HFFc6 (cell line): ENCODE measurements at places on chromosomes 3 and 15. TPM values are rescaled to one million over a fixed set of nuclear protein-coding genes. Genes with fewer than 3 reads are reported as not detected.

- no peak for DNase-seq
Measured at GRCh38 chr3:168342946-168343850, 247.5 kb upstream of the GOLIM4 start.

DNA sequence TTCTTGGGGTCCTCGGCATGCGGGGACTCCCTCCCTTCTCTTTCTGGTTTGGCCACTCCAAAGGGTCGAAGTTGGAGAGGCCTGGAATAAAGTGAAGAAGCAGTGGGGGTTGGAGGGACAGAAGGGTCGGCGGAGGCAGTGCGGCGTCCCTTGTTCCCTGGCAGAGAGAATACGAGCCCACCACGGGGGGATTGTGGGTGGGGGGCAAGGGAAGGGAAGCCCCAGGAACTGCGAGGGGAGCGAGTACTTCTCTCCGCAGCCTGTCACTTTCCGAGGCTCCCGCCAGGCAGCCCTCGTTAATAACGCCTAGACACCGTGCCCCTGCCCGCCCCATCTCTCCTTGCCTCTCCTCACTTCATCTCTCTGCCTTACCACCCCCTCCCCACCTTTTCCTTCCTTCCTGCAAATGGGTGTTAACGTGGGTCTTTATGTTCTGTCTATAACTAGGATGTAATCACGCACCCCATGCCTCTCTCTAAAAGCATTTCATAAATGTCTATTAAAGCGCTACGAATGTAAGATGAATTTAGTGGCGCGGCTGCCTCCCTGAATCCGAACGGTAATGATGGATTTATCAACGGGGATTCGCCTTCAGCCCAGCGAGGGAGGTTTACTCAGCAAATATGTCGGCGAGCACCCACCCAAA is 13.7 kb downstream of the NR2F2 start:
- no peak for DNase-seq

ANKUB1 gene
- not detected in 2 replicates for total RNA-seq

DNA sequence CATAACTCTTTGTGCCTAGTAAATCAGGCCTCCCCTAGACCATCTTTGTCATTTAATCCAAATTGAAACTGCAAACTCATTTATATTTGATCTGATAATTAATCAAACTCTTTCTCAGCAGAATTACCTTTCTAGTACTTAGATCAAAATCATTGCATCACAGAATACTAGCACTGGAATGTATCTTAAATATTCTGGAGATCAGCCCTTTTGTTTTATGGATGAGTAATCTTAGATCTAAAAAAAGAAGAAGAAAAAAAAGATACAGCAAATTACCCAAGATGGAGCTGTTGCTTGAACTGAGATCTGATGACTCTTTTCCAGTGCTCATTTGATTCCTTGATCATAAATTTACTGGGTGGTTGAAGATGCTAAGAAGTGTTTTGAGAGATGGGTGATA is 47.9 kb downstream of the NAALADL2 start:
- DNase-seq, result no peak

ADGRG7 gene
- not detected in 3 replicates for total RNA-seq

- no peak for DNase-seq
Measured at GRCh38 chr15:34079904-34080303, 21.8 kb downstream of the EMC7 start.

GRCh38 chr15:44726136-44726535 is 10.2 kb upstream of the TRIM69 start:
- DNase-seq, result no peak

GOLGB1 gene
- 33.5 to 41.1 TPM (median 36.3 TPM) in 3 replicates for total RNA-seq

GRCh38 chr15:72740219-72740618 is 43.3 kb downstream of the ADPGK start:
- DNase-seq, result no peak

CILP gene
- not detected in 3 replicates for total RNA-seq
